ENCODE measurements at places on chromosomes 3 and 15.
A peak's percentile ranks its signal among the peaks of the same experiment; 100 is the strongest.

DNA sequence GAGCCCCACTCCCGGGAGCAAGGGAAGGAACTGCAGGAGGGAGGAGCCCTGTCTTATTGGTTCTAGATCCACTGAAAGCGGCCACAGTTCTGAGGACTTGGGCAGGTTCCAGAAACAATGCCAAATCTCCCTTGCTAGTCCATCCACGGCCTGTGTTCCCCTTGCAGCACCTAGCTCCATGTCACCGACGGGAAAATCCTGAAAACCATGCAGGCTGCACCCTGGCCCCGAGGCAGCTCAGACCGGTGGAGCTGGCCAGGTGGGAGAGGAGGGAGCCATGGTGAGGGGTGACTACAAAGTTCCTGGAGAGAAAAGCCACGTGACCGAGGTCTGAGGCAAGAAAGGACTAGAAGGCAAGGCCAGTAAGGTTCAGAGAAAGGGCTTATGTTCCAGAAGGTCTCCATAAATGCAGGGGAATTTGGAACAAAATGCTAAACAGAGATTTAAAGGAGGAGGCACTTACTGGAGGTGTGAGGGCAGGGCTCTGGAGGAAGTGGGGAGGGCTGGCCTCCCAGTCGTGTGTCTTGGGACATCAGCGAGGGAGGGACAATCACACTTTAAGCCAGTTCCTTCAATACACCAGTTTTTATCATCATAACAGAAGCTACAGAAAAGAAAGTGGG, 5.4 kb downstream of the MGLL start:
- no peak for DNase-seq

- DNase-seq: no peak
These were observed 71.5 kb downstream of the SLC12A8 start for GRCh38 chr3:125140818-125141595.

DNA sequence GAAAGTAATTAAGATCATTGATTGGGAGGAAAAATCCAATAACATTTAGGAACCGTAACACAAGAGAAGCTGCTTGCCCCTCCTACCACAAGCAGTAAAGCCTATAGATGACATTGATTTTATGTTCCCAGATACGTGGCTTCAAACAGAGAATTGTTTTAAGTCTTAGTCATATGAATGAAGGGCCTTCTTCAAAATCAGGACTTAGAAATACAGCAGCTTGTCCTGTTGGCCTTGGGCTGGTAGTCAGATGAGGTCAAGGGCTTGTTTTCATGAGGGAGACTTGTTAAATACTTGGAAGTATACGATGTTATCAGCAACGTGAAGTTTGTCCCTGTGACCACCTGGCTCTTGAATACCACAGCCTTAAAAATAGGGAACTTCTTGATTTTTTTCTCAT, 114.4 kb downstream of the VGLL4 start:
- DNase-seq: no peak

GRCh38 chr15:39125904-39126303, 455.0 kb upstream of the THBS1 start:
- DNase-seq: no peak

DNA sequence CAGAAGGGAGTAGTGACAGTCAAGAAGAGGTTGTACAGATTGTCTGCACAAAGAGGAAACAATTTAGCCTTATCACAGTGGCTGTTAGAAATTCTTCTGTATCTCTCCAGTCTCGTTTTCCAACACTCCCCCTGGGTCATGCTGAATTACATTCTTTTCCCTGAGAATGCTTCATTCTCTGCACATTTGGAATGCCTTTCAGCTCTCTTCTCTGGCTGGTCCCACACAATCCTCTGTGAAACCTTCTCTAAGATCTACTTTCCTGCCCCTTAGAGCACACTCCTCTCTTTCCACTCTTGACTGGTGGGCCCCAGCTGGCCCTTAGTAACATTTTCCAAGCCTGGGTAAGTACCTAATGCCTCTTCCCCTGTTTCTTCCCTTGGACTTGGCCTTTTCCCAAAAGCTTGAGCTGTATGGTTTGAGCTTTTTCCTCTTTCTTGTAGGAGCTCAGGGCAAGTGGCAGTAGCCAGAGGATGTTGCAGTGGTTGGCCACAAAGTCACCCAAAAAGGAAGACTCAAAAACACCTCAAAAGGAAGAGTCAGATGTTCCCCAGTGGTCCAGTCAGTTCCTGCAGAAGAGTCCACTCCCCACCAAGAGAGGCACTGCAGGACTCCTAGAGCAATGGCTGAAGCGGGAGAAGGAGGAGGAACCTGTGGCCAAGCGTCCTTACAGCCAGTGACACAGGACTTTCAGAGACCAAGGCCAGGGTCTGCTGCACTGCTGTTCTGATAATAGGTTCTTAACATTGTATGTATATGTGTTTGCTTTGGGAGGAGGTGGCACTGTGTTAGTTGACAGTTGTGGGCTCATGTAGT, 25.7 kb downstream of the HMCES start:
- no peak for DNase-seq

GRCh38 chr3:49238274-49239127, 38.5 kb downstream of the C3orf62 start:
- DNase-seq: peak; percentile 21

- DNase-seq: no peak
These were observed 68.2 kb downstream of the POLQ start for GRCh38 chr3:121477589-121477988.

DNA sequence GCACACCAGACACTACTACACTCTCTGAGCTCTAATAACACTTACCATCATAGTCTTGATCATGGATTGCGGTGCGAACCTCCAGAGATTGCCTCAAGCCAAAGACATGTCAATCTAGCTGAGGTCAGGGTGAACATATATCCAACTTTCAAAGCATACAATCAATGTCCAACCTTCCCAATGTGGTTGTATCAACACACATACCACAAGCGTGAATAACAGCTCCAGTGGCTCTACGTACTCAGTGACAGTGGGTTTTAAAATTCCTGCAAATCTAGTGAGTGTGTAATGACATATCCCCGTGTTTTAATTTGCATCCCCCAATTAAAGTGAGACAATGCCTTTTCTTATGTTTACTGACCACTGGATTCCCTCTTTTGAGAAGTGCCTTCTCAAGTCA, 29.6 kb downstream of the SFMBT1 start:
- DNase-seq: no peak

DNA sequence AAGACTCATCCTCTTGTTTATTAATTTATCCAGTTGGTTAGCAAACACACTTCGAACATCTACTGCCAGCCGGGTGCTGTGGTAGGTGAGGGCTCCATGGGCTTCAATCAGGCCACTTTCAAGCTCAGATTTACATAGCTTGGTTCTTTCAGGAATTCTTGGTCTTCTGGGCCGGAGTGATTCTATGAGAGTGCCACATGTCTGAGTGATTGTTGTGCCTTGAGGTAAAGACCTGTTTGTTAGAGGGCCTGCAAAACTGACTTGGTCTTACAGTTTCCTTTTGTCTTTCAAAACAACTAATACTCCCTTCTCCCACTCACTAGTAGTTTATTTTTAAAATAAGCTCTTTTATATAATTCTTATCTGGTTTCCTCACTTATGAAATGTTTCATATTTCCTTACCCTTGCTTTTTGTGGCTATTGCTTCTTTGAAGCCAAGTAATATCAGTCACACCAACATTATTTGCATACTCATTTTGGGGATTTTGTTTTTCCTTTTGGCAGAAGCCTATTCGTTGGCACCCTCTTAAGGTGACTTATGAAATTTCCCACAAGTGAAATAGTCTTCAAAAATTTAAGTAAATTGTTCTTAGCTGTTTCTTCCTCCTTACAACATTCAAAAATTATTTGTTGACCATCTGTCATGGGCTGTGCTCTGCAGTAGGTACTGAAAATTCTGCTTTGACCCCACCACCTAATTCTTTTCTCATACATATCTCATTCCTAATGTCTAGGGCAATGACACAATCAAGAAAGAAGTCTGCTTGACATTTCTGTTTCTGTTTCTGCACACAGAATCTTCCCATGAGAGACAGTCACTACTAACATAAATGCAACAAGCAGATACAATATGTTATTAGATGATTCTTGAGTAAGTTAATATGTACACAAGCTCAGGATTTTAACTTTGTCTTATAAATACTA, 120.2 kb downstream of the LRRC28 start:
- DNase-seq: no peak

DNA sequence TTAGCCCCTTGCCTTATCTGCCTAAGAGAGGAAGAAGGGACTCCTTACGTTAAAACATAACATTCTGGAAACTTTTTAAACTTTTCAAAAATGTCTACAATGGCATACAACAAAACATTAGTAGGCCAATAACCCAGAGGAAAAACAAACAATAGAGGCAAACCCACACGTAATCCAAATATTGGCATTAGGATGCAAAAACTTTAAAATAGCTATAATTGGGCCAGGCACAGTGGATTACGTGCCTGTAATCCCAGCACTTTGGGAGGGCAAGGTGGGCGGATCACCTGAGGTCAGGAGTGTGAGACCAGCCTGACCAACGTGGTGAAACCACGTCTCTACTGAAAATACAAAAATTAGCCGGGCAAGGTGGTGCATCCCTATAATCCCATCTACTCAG, 134.9 kb downstream of the AQP9 start:
- no peak for DNase-seq

GRCh38 chr15:75947092-75947491, 43.4 kb downstream of the FBXO22 start:
- no peak for DNase-seq

DNA sequence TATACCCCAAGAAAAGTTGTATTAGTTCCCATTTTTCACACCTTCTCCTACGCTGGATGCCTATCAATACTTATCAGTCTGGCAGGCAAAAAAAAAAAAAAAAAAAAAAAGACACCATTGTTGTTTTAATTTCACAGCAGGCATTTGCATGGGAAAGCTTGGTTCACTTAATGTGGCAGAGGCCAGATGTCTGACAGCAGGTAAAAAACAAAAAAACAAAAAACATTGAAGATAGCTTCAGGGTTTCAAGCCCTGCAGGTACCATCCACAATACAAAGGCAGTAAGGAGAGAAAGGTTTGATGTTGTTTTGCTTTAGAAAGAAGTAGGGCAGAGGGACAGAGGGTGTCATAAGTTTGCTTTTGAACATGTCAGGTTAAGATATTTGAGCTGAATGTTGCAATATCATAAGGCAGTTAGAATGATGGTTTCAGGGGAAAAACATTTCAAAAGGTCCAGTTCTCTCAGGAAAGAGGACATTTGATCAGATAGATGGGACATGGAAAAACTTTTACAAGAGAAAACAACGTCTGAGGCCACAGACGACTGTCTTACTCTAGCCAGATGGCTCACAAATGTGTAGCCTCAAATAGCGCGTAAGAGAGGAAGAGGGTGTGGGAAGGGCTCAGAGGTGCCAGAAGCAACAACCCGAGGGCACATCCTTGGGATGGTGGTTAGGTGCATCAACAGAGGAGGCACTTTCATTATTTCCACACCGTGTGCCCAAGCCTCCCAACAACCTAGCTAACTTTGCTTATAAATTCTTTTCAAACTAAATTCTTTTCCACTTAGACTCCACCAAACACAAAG, 25.7 kb downstream of the PCOLCE2 start:
- no peak for DNase-seq

DNA sequence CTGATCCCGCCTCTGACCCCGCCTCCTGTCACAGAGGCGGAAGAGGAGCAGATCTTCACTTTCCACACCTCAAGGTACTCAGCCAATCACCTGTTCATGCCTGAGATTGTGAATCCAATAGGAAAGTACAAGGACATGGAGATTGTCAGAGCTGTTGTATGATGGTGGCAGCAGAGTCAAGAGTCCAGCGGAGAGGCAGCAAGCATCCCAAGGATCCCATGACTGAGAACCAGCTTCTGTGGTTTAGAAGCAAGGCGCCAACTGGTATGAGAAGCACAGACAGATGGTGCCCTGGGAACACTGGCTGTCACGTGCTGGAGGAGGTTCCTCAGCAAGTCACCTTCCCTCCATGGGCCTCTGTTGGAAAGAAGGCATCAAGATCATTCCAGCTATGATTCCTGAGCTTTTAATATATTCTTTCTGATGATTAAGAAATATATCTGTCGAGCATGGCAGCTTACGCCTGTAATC, 93.9 kb downstream of the CPN2 start:
- DNase-seq: no peak

DNA sequence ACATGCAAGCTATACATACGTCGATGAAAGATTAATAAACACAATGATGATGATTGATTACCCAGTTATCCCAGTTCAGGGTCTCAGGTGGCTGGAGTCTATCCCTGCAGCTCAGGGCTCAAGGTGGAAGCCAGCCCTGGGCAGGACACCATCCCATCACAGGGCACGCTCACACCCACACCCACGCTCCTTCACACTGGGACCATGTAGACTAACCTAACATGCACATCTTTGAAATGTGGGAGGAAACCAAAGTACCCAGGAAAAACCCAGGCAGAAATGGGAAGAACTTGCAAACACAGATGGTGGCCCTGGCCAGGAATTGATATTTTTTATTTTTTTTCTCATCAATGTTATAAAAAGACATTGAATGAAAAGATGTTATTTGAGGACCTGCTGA, 151.4 kb upstream of the MCTP2 start:
- DNase-seq: no peak

DNA sequence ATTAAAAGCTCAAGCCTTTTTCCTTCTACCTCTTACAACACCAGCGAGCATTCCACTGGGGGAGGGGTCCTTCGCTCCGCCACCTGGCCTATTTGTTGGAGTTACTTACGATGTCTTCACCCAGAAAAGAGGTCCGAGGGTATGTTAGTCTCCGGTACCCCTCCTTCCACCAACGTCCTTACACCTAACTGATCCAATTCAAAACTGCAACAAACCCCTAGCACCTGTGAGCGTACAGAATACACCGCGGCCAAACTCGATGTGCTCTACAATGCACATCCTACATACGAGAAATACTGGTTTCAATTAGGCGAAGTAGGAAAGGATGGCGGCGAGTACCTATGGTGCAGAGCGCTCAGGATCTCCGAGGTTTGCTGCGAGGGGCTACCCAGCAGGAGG, 944 bp downstream of the SLITRK3 start:
- DNase-seq: no peak

DNA sequence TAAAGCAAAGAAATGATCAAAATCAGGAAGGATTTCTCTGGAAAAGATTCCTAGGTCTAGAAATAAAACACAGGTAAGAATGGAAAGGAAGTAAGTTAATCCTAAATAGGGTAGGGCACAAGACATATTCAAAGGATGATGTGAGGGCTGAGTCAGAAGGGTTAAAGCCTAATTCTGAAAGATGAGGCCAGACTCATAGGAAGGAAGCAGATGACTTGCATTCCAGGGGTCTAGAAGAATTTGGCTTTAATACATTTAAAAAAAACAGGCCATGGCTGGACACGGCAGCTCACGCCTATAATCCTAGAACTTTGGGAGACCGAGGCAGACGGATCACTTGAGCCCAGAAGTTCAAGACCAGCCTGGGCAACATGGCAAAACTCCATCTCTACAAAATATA, 3.2 kb downstream of the SSR3 start:
- no peak for DNase-seq

- no peak for DNase-seq
These were observed 39.2 kb downstream of the NUP210 start for GRCh38 chr3:13380971-13381370.

DNA sequence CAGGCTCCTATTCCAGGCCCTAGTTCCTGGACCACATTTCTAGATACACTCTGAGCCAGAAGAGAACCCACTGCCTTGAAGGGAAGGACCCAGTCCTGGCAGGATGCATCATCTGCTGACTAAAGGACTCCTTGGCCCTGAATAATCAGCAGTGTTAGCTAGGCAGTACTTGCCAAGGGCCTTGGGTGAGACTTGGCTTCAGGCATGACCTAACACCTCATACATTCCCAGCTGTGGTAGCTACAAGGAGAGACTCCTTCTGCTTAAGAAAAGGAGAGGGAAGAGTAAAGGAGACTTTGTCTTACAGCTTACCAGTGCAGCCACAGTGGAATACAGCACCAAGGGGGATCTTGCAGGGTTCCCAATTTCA, 26.4 kb downstream of the PEAK1 start:
- no peak for DNase-seq
